ENCODE measurements at places on chromosomes 3 and 15. TPM values are rescaled to one million over a fixed set of nuclear protein-coding genes. Genes with fewer than 3 reads are reported as not detected.

DNA sequence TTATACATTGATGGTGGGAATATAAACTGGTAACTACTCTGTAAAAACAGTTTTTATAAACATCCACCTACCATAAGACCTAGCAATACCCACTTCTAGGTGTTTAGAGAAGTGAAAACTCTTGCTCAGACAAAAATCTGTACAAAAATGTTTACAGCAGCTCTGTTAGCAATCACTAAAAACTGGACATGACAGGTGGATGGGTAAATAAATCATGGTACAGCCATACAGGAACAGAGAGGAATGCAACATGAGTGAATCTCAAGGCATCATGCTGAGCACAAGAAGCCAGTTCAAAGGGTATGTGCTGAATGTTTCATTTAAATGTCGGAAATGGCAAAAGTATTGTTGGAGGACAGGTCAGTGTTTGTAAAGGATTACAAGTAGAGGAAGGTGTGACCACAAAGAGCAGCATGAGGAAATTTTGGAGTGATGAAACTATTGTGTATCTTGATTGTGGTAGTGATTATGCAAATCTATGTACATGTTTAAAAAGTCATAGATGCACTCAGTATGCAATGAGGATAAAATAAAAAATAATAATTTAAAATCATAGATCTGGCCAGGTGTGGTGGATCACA is 2.8 kb upstream of the RNU5A-1 start:
- no peak overlapping the region for H3K27ac ChIP-seq
- peaks cover 12% of the 10 kb centered on the region for H3K4me1 ChIP-seq
- H3K27me3 ChIP-seq, result no peaks in the 10 kb centered on the region
- H3K36me3 ChIP-seq, result no peaks in the 10 kb centered on the region

- no peak overlapping the region for H3K27ac ChIP-seq
- no peaks in the 10 kb centered on the region for H3K4me1 ChIP-seq
- no peak for DNase-seq
Observed at GRCh38 chr3:149042789-149043386, 43.4 kb downstream of the HLTF start.

GRCh38 chr3:14303336-14304100 is 98.9 kb upstream of the SLC6A6 start:
- H3K4me1 ChIP-seq, result no peaks in the 10 kb centered on the region
- H3K36me3 ChIP-seq, result no peaks in the 10 kb centered on the region
- DNase-seq, result no peak
- H3K27ac ChIP-seq, result no peak overlapping the region
- H3K4me3 ChIP-seq, result no peak overlapping the region

DNA sequence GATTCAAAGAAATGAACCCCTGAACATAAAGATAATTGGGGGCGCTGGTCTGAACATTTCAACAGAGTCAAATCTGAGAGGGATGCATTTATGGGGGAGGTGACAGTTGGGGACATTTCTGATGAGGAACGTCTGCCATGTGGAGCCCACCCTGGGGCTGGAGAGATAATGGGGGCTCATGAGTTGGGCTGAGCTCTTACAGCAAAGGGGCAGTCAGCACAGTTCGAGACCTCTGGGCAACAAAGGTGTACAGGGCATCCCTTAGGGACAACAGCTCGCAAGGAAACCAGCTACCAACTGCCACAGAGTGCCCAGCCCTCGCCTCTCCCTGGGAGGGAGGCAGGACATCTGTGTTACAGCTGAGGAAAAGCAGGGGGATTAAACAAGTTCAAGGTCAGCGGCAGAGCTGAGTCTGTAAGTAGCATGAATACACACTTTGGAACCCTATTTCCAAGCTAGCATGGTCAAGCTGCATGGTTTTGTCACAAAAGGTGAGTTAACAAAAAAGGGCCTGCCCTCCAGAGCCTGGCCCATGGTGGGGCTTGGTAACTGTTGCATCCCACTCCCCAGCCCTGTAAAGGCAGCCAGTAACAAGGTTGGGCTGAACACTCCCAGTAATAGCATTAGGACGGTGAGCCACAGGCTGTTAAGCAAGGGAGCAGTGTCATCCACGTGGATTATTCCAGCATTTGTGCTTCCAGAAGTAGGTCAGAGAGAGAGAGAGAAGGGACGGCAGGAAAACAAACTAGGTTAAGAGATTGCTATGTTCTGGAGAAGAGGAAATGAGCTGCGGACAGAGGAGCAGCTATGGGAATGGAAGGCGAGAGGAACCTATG is 4.3 kb downstream of the GNB5 start:
- H3K27me3 ChIP-seq, result no peaks in the 10 kb centered on the region
- DNase-seq, result no peak
- no peak overlapping the region for H3K4me3 ChIP-seq
- H3K27ac ChIP-seq, result peak overlapping the region; percentile 23
- H3K36me3 ChIP-seq, result no peaks in the 10 kb centered on the region
- no peaks in the 10 kb centered on the region for H3K4me1 ChIP-seq

DNA sequence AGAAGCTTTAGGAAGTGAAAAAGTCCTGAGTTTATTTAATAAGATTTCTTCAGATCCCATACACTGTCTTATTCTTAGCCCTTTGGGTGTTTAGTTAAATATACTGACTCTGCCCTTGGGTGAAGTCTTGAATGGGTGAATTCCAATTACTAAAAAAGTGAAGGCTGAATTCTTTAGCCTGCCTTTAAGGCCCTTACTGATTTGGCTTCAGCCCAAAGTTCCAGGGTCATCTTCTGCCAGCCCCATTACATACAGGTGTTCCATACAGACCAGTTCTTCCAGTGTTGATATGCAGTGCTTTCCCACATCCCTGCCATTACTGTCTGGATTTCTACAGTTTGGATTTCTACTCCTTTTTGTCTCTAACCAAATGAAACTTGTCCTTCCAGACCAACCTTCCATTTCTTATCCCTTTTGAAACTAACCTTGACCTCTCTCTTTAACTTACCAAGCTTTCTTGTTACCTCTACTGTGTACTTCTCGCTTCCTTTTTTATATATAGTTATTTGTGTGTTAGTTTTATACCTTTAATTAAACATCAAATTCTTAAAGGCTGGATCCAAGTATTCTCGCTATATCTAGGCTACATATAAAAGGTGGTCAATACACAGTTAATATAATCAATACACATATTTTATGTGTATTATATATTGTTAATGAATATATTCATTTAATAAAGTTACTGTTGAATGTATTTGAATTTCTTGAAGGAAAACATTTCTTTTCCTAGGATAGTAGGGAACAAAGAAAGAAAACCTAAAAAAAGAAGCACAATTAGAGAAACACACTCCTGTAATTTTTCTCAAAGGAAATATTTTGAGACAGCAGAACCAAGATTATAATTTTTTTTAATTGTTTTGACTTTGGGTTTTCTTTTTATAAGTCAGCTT is 15.0 kb downstream of the MBNL1 start:
- no peak overlapping the region for H3K4me3 ChIP-seq
- no peaks in the 10 kb centered on the region for H3K27me3 ChIP-seq
- no peak for DNase-seq
- peaks cover 50% of the 10 kb centered on the region for H3K4me1 ChIP-seq
- H3K27ac ChIP-seq, result peak overlapping the region; percentile 68

DNA sequence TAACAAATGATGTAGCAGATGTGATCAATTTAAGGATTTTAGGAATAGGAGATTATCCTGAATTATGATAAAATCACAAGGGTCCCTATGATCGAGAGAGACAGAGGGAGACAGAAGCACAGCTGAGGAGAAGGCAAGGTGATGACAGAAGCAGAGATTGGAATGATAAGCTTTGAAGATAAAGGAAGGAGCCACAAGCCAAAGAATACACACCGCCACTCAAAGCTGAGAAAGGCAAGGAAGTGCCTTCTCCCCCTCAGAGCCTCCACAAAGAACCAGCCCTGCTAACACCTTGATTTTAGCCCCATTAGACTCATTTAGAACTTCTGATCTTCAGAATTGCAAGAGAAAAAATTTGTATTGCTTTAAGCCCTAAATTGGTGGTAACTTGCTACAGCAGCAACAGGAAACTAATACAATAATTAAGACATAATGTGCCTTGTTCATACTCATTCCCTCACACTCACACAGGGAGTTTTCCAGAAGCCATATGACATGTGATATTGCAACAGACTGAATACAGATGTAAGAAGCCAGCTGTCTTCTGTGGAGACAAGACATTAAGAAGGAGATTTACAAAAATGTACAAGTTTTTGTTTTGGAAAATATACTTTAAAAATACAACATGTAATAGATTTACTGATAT is 38.2 kb downstream of the TRANK1 start:
- H3K27ac ChIP-seq, result peak overlapping the region; percentile 81
- H3K36me3 ChIP-seq, result no peaks in the 10 kb centered on the region

DNA sequence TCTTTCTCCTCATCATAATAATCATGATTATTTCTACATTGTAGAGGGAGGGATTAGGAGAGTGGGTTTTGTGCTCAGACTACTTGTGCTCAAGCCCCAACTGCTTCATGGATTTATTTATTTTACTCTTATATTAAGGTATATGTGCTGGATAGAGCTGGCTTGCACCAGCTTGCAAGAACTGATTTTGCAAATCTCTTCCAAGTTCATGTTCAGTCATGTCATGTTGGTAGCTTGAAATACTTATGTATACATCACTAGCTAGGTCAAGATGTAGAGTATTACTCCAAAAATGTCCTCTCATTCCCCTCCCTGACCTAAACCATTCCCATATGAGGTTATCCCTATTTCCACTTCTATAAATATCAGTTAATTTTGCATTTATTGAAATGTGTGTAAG is 293.9 kb upstream of the RBMS3 start:
- H3K4me3 ChIP-seq, result no peak overlapping the region
- DNase-seq, result no peak
- no peaks in the 10 kb centered on the region for H3K36me3 ChIP-seq
- no peaks in the 10 kb centered on the region for H3K27me3 ChIP-seq
- no peak overlapping the region for H3K27ac ChIP-seq
- H3K4me1 ChIP-seq, result no peaks in the 10 kb centered on the region

GRCh38 chr3:191774485-191774884 is 313.5 kb downstream of the PYDC2 start:
- H3K27ac ChIP-seq, result no peak overlapping the region
- no peaks in the 10 kb centered on the region for H3K27me3 ChIP-seq
- H3K36me3 ChIP-seq, result no peaks in the 10 kb centered on the region
- no peaks in the 10 kb centered on the region for H3K4me1 ChIP-seq
- DNase-seq, result no peak

GRCh38 chr15:39172380-39173281 is 408.2 kb upstream of the THBS1 start:
- H3K4me3 ChIP-seq, result peak overlapping the region; percentile 30
- peaks cover 3% of the 10 kb centered on the region for H3K4me1 ChIP-seq
- peak overlapping the region; percentile 67 for H3K27ac ChIP-seq
- H3K27me3 ChIP-seq, result no peaks in the 10 kb centered on the region

DNA sequence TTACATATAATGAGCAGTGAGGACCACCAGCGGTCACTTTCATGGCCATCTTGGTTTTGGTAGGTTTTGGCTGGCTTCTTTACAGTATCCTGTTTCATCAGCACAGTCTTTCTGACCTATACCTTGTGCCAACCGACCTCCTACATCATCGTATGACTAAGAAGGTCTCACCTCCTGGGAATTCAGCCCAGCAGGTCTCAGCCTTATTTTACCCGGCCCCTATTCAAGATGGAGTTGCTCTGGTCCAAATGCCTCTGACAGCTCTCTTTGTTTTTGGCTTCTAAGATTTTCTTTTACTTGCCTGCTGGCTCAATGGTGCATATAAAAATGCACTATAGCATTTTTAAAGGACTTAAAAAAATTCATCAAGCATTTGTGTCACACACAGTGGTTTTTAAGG is 3.2 kb upstream of the MME start:
- H3K27ac ChIP-seq, result no peak overlapping the region
- H3K27me3 ChIP-seq, result peaks cover 51% of the 10 kb centered on the region
- H3K4me1 ChIP-seq, result peaks cover 21% of the 10 kb centered on the region
- H3K4me3 ChIP-seq, result no peak overlapping the region

- H3K27ac ChIP-seq, result no peak overlapping the region
- H3K36me3 ChIP-seq, result no peaks in the 10 kb centered on the region
Observed at GRCh38 chr3:144185276-144185675, 213.7 kb downstream of the DIPK2A start.

DNA sequence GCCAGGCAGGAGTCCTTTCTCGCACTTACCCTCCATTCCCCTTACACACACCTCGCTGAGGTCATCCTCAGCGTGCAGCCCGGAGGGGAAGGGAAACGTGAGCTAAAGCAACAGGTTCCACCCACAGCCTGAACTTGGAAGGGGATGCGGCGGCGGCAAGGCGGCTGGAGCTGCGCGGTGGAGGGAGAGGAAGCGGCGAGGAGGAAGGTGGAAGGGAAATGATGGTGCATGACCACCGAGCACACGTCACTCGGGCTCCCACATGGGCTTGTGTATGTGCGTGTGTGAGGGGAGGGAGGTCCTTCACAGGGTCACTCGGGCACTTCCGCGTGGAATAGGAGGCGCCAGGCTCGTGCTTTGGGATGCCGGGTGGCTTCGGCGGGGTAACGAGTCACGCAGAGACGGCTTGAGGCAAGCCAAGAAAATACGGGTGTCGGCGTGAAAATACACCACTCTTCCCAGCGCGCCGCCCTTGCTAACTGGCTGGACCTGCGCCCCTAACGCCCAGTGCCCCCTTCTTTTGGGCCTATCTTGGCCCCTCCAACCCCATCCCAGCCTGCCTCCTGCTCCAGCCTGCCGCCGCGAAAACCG is 225.5 kb upstream of the IL12A start:
- peak overlapping the region; percentile 94 for H3K27ac ChIP-seq
- peaks cover 5% of the 10 kb centered on the region for H3K27me3 ChIP-seq
- peak overlapping the region; percentile 64 for H3K4me3 ChIP-seq
- peak; percentile 55 for DNase-seq

The PLD1 gene
- total RNA-seq, result 84.2 TPM

The MGLL gene
- 306 TPM for total RNA-seq
